OCI-M1 (cell line): ENCODE measurements at places on chromosomes 6 and 20.

DNA sequence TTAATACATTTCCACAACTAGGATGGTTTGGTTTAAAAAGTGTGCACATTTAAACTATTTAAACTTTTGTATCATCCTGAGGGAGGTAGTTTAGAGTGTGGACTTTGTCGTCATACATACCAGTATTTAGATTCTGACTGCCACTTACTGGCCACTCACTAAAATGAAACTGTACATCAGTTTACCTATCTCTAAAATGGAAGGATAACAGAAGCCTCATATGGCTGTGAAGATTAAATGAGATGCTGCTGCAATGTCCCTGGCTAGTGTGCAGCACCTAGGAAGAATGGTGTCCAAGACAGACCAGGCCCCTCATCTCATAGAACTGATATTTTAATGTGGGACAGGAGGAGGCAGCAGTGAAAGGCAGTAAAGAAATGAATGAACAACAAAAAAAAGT, 12.0 kb upstream of the PKIG start:
- DNase-seq, result no peak

DNA sequence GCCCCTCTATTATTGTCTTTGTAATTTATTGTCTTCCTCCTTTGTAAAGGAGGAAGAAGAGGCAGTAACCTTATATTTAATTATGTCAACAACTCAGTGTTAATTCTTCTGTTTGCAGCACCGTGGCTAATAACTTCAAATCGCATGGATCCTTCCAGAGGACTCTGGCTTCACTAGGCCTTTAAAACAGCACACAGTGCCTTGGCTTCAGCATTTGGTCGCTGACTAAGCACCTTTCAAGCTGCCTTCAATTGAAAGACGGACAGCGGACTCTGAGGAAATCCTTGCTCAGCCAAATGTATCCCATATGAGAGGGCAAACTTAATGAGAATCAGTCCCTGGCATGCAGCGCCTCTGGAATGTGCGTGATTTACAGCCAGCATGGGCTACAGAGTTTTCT, 64.2 kb downstream of the SGK1 start:
- DNase-seq, result no peak

- peak; percentile 20 for DNase-seq
Observed at GRCh38 chr20:50344232-50345071, 153.8 kb downstream of the CEBPB start.

- peak; percentile 81 for DNase-seq
Observed at GRCh38 chr6:143965503-143966171, 42.4 kb downstream of the PLAGL1 start.

DNA sequence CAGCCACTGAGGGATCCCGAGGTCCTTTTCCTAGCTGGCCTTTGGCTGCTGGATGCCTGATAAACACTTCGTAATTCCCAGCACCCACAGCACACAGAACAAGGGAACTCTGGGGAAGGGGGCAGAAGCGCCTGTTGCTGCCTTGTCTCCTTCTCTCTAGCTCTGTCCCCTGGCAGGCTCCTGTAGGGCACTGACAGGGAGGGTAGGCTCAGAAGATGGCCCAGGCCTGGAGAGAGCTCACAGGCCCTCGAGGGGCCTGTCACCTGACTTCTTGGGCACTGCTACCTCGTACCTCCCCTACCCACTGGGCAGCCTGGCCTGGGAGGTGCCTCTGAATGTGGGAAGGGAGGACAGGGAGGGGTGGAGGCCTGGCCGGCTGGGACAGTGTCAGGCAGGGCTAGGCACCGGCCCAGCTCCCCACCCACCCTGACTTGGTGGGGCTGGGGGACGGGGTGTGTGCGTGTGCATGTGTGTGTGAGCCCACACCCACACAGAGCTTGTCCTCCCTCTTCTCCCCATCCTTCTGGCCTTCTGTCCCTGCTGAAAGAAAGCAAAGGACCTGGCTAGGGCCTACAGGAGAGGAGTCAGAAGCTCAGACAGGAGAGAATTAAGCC, 18.1 kb downstream of the C6orf132 start:
- no peak for DNase-seq

GRCh38 chr6:6815732-6816131, 227.2 kb downstream of the LY86 start:
- DNase-seq, result no peak

DNA sequence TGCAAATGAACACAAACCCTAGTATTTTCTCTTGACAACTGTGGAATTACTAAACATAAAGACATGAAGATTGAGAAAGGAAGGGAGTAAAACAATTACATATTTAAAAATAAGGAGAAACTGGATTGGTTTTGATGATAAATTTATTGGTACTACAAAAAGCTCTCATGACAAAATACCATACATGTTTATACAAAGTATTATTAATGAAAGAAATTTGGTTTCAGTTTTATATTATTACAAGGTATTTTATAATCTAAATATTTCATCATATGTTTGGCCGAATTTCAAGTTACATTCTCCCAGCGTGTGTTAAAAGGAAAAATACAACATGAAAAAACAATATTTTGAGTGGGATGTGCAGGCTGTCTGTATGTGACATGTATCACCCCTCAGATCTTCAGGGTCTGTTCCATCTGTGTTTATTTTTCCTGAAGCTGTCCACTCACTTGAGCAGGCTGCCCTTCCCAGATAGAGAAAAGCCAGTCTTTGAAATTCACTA, 568.4 kb downstream of the NKAIN2 start:
- DNase-seq, result peak; percentile 33

DNA sequence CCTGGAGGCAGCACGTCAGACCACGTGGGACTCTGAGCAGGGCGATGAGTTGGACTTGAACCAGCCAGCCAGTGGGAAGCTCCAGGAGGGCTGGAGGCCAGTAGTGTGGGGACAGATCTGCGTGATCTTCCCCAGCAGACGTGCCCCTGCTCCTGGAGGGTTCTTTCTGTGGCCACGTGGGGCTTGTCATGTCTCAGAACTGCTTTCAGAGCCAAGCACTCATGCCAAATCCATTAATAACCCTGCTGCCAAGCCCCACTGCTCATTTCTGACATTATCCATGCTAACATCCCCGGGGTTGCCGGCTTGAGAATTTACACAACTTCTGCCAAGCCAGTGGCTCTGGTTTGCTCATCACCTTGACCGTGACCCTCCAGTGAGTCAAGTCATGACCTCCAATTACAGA, 38.3 kb downstream of the SIRPA start:
- no peak for DNase-seq

GRCh38 chr6:52570291-52570700, 6.6 kb downstream of the TRAM2 start:
- no peak for DNase-seq

DNA sequence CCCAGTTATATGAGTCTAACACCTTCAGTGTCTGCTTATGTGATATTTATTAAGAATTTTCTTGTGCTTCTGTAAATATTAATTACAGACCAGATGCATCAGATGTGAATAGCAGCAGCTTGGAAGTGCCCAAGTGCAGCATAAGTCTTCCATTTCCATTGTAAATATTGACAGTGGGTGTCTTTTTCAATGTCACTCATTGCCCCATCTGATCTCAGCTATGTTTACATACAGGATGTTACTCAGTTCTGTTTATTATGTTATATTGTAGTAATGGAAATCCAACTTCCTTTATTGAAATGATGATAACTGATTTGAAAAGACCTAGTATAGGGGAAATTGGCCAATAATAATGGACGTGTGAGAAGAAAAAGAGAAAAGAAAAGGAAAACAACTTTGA, 296.7 kb downstream of the SAMD5 start:
- DNase-seq, result no peak

GRCh38 chr6:30075790-30076732, 492 bp upstream of the RNF39 start:
- no peak for DNase-seq

DNA sequence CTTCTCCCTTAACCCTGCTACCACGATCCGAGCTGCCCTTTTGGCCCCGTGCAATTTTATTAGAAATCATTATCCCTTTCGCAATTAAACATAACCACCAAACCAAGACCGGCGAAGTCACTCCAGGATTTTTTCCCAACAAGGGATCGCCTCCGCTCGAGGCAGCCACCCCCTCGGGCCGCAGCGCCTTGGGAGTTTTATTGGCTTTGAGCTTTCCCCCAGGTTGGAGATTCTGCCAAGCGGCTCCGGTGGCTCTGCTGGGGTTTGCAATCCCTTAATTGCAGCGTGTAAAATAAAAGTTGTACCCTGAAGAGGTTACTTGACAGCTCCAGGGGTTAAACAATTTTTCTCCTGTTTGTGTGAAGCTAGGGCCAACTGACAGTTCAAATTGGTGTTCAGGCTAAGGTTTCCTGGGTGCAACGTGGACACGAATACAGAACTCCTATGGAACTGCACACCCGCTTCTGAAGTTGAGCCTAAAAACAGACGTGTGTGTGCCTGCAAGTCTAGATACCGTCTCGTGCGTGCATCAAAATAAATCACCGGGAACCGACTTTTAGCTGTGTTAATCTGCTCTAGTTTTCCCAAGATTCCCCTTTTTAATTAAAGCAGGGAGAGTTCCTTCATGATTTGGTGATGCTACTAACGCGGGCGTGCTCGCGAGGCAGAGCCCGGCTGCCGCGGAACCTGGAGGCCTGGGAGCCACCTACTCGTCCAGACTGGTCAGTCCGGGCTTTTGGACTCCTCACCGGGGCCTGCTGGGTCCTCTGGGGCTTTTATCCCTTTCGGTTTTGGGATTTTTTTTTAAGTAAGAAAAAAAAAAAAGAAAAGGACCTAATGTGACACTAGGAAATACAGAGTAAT, 975 bp upstream of the TFAP2A start:
- no peak for DNase-seq

DNA sequence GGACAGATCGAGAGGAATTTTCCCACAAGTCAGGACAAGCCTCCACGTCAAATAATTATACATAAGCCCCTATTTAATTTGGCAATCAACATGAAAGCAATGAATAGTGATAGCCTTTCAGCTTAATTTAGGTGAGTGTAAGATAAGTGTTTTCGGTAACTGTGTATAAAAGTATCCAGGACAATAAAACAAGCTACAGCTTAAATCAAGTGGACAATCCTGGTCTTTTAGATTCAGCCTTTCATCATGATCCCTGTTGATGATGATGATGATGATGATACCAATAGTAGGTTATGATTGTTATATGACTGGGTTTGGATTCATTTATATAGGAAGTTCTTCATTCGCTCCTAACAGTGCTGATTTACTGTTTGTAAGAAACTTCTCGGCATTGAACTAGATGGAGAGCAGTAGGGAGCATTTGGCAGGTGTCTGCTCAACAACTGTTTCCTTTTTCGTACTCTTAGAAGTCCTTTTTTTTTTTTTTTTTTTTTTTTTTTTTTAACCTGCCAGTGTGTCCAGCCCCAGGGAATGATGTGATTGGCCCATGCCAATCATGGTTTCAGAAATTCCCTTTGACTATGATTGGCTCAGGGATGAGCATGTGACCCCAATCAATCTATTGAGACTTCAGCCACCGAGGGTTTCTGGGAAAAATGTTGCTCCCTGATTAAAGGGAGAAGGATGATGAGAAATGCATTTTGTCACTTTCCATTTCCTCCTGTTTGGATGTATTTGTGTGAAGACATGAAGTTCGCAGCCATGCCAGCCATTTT, 11.3 kb upstream of the RNF182 start:
- no peak for DNase-seq

DNA sequence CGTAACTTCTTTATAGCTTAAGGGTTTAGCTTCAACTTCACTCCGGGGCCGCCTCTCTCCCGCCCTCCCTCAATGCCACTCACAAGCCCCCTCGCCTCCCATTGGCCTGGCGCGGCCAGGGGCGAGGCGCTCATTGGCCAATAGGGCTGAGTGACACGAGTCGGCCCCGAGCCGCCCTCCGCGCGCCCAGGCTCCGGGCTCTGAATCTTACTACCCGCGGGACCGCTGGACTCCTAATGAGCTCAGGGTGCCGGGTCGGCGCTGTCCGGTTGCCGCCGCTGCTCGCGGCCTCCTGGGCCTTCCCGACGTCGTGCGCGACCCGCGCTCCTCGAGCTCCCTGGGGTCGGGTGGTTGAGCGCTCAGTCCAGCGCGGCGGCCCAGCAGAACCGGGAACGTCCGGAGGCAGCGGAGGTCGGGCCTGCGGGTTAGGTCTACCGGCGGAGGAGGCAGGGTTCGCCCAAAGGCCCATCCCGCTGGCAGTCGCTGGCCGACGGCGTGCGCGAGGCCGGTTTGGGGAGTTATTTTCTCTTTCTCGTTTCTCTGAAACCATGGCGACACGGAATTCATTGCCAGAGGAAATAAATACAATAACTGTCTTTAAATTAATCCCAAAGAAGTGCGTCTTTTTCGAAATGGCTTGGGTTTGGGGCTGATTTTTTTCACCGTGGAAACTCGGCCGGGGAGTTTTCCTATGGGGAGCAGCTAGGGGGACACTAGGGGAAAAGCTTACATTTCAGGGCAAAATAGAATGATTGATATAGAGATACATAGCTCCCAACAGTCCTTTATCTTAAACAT, at the start of gene SIM1:
Gene SIM1 (minus strand): TSS at position 19 of the 798 bp plus-strand sequence. CDS start 1,453 bp downstream, outside the sequence.
- DNase-seq, result peak; percentile 89

DNA sequence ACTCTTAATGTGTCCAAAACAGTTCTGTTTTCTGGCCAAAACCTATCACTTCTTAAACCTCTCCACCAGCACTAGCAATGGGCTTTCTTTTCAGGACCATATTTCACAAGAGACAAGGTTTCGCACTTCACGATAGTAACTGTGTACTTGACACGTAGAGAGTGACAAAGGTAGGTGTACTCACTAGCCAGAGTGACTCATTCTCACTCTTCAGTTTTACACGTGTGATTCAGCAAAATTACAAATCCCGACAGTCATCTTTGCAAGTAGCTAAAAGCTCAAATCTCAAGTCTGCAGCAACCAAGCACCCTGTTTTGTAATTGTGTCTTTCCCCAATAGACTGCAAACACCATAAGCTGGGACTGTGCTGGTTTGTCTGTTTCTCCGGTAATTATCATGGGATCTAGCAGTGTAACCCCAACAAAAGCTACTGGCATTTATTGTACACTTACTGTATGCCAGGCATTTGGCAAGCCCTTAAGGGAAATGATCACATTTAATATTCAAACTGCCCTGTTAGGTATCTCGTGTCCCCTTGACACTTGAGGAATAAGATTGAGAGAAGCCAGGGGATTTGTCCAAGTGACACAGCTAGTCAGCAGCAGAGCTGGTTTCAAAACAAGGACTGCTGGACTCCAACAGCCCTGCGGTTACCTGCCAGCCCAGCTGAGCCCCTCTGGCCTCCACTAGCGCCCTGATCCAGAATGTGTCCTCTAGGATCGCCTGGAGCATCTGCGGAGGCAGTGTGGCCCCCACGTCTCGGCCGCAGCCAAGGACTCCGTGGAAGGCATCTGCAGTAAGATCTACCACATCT, 9.9 kb downstream of the PCIF1 start:
- peak; percentile 40 for DNase-seq

- no peak for DNase-seq
Observed at GRCh38 chr6:45483021-45483420, 105.3 kb upstream of the SUPT3H start.

- DNase-seq, result no peak
Observed at GRCh38 chr6:63316113-63316512, 3.7 kb downstream of the LGSN start.
